ENCODE measurements at places on chromosomes 3 and 15.

DNA sequence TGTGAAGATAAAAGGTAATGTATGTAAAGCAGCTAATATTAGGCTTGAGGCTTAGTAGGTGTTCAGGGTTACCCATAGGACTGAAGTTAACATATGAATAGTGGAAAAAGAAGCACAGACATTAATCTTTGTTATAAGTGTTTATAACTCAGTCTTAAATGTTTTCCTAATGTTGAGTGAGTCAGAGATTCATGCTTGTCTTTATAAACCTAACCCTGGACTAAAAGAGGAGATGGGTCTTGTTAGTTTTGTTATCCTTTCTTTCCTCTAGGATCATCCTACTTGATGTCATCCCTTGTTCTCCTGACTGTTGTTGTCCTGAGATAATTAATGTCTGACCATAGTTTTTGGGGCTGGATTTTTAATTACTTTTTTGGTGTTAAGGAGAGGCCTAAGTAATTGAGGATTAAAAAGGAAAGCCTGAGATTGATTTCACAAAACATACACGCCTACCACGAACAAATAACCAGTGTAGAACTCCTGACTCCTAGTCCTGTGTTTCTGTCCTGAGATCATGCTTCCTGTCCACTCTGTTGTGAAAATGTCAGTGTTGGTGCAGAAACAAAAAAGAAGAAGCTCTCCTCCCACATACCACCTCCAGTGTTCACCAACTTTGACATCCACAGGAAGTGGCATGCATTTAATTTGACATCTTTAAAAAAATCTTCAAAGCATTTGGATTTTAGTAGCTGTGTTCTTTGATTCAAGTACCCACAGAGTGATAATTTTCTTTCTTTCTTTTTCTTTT, 8.4 kb downstream of the MITF start:
- peak; percentile 6 for DNase-seq

- no peak for DNase-seq
These were observed 238.8 kb upstream of the WNT5A start for GRCh38 chr3:55725681-55726500.

- DNase-seq: no peak
These were observed 46.8 kb downstream of the PDHB start for GRCh38 chr3:58386626-58387365.

- no peak for DNase-seq
These were observed 187.2 kb downstream of the MEX3B start for GRCh38 chr15:81858586-81858985.

GRCh38 chr15:88605189-88606069, 15.7 kb upstream of the AEN start:
- DNase-seq: no peak

DNA sequence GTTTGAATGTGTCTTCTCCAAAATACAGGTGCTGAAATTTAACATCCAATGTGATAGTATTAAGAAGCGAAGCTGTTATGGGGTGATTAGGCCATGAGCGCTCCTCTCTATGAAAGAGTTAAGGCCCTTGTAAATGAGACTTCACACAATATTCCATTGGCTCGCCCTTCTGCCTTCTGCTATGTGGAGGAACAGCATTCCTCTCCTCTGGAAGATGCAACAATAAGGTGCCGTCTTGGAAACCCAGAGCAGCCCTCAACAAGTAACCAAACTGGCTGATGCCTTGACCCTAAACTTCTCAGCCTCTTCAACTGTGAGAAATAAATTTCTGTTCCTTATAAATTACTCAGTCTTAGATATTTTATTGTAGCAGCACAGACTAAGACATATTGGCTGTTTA, 874.6 kb downstream of the ROBO1 start:
- DNase-seq: no peak

- DNase-seq: no peak
These were observed 3.6 kb downstream of the ADAMTSL3 start for GRCh38 chr15:83657549-83657948.
